ENCODE measurements at places on chromosomes 2 and 18.

GRCh38 chr2:72155737-72156136 is 8.1 kb upstream of the CYP26B1 start:
- no peak for DNase-seq

DNA sequence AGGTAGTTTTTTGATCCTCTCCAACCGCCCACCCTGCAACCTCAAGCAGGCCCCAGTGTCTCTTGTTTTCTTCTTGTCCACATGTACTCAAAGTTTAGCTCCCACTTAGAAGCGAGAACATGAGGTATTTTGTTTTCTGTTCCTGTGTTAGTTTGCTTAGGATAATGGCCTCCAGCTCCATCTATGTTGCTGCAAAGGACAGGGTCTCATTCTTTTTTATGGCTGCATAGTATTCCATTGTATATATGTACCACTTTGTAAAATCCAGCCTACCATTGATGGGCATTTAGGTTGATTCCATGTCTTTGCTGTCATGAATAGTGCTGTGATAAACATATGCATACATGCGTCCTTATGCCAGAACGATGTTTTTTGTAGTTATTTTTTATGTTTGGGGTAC is 2.5 kb downstream of the CRYGC start:
- DNase-seq, result no peak

GRCh38 chr2:133816037-133816436 is 247.8 kb upstream of the NCKAP5 start:
- DNase-seq, result no peak

- no peak for DNase-seq
These were observed 143.9 kb downstream of the L3MBTL4 start for GRCh38 chr18:6270771-6271216.

DNA sequence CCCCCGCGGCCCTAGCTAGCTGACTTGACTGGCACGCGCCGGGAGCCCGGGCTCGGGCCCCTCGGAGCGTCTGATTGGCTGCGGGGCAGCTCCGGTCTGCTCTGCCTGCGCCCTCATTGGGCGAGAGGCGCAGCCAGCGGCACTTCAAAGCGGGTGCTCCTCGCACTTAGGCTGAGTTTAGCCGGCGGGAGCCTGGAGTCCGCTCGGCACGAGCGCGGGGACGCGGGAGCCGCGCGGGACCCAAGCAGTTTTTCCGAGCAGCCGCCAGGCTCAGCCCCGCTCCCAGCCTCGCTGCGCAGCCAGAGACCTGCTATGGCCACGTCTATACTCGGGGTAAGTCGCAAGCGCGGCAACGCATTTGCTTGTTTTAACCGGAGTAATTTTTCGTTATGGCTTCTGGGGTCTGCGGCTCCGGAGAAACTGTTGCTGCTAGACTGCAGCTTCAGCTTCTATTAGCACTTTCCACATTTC is at the start of gene SP9:
SP9 (plus strand) TSS at position 174 of the 471 bp plus-strand sequence; CDS start at position 313, 139 bp downstream.
- DNase-seq, result no peak

DNA sequence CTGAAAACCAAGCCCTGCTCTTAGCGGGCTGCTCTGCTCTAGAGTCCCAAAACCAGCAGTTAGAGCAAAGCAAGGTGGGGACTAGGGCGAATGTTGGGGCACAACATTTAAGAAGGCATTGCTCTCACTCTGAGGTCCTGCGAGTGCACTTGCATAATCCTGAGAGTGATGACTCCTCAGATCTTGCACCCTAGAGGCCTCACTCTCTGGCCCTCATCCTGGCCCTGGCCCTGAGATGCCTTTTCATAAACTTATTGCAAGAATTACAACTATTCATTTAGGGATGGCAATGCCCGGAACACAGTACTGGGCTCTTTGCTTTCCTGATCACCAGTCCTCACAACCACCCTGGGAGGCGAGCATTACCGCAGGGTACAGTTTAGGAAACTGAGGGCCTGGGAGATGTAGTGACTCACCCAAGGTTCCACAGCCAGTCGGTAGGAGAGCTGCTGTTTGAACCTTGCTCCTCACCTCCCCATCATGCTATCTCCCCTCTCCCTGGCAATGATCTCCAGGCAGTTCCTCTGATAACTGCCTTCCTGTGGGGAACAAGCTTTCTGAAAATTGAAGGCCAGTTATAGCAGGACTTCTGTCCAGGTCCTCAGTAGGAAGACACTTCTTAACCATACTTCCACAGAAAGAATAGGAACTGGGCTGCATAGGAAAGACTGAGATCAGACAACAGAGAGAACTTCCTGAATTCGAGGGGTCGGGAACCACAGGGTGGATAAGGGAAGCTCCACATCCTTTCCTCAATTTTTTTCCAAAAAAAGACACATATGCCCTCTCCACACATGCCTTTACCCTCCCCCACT is 91.3 kb downstream of the TNS1 start:
- DNase-seq, result no peak

GRCh38 chr2:8677646-8678592 is 3.9 kb upstream of the ID2 start:
- DNase-seq, result peak; percentile 80

GRCh38 chr2:229297247-229297646 is 26.2 kb upstream of the PID1 start:
- DNase-seq, result no peak

GRCh38 chr2:138670734-138671133 is 109.5 kb downstream of the NXPH2 start:
- DNase-seq, result no peak

GRCh38 chr2:57733956-57734355 is 312.6 kb upstream of the VRK2 start:
- no peak for DNase-seq

DNA sequence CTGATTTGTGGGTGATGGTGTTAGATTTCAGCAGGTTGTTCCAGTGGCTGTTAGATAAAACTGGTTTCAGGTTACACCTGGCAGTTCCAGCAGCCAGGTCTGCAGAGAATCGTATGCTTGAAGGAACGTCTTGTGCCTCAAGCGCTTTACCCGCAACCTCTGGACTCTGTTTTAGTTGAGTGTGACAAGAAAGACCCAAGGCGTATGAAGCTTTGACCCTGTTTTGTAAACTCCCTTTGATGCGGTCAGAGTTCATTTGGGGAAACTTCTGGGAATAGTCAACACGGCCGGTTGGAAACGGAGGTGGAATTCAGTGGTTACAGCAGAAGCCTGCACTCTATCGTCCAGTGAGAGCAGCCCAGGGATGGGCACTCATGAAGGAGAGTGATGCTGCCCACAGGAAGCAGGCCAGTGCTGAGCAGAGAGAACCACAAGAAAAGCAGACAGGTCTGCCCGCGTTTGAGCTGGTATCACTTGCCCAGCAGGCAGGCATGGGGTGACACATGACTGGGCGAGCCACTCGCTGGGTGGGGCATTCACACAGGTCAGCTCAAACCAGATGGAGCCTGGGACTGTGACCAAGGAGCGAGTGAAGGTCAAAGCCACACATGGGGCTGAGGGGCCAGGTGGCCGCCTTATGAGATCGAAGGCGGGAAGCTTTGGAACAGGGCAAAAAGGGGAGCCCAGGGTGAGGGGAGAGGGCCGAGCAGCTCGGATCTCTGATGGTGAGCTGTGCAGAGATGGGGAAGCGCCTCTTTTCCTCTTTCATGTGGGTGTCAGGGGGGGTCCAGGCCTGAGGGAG is 99.6 kb upstream of the MBOAT2 start:
- no peak for DNase-seq

DNA sequence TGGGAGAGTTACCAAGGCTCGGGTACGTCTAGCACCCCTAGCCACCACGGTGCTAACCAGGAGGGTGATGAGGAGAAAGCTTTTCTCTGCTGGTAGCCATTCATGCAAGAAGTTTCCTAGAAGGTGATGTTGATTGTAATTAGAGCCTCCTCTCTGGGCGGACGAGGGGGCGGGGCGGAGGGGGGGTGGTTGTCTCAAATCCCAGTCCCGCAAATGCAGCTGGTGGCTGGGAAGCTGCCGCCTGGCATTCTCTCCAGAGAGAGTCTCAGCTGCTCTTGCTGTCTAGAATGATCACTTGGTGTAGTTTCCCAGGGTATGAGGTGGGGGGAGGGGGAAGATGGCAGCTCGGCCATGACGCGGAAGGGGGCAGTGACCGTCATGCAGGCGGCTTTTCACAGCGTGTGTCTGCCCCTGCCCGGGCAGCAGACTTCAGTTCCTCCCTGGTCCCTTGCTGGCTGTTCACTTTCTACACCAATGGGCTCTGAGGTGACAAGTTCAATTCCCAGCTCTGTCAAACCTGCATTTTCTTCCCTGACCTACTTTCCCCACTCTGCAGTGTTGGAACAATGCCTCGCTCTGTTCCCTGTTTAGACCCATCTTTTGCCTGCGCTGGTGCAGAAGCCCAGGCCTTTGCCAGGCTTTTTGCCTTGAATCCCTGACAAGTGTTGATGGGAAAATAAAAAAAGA is 61.5 kb upstream of the KLF7 start:
- DNase-seq, result no peak

All from H54 (cell line).